ENCODE measurements at places on chromosomes 3 and 15.

DNA sequence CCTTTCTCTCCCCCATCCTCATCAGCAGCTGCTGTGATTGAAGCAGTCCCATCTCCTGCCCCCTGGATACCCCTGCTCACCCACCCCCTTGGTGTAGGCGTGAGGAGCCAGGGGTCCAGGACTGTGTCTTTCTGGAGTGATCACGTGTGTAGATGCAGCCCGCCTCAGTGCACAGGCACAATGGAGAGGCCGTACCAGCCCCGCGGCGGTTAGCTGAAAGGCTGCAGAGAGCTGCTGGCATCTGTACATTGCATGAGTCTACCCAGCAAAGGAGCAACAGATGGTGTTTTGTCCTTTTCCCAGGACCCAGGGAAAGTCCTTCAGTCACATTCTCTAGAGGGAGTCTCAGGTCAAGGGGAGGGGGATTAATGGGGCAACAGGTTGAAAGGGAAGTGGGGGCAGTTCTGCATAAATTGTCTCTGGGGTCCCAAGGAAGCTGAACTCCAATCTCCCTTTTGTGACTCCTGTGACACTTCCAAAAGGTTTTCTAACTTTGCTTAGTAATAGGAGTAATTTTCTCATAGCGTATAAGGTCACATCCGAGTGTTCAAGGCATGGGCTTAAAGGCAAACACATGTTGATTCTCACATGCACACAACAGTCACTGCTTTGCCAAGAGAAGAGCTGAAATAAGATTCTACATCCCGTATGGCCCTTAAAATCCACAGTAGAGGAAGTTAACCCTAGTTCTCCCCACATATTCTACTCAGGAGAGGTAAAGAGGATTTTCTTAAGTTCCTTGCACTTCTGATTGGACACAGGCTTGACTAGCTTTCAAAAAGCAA lies 7.1 kb downstream of the CSPG5 start:
- no peak for DNase-seq

GRCh38 chr3:141116721-141117120 lies 65.6 kb downstream of the SPSB4 start:
- no peak for DNase-seq

DNA sequence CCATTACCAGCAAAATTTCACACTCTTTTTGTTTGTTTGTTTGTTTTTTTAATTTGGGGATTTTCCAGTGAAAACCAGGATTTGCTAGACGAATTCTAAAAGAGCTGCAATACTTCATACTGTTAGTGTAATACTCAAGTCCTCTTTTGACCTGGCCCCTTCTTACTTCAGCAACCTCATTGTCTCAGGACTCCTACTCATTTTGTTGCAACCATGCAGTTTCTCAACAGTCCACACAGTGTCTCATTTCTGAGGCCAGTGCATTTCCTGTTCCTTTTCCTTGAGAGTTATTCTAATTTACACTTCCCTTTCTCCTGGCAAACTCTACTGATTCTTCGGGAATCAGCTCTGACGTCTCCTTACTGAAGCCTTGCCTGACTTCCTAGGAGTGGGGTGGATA lies 35.6 kb downstream of the NSUN3 start:
- peak; percentile 53 for DNase-seq

GRCh38 chr3:20079621-20080020 lies 39.4 kb downstream of the KAT2B start:
- DNase-seq, result no peak

- DNase-seq, result peak; percentile 42
Observed at GRCh38 chr3:8416965-8417364, 84.7 kb upstream of the LMCD1 start.

DNA sequence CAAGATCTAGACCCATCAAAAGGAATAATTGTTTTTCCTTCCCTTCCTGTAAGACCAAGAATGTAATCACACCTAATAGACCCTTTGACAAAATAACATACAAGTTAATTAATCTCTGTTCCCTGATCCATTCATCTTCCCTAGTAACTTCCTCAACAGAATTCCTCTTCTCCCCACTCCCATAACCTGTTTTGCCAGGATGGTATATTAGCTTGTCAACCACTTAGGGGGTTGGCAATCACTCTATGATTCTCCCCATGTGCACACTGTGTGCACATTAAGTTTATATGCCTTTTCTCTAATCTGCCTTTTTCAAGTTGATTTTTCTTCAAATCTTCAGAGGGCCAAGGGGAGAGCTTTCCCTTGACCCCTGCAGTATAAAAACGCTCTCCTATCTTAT lies 2.7 kb upstream of the ATP11B start:
- DNase-seq, result no peak

- DNase-seq, result no peak
Observed at GRCh38 chr3:16378920-16379319, 113.9 kb downstream of the OXNAD1 start.

DNA sequence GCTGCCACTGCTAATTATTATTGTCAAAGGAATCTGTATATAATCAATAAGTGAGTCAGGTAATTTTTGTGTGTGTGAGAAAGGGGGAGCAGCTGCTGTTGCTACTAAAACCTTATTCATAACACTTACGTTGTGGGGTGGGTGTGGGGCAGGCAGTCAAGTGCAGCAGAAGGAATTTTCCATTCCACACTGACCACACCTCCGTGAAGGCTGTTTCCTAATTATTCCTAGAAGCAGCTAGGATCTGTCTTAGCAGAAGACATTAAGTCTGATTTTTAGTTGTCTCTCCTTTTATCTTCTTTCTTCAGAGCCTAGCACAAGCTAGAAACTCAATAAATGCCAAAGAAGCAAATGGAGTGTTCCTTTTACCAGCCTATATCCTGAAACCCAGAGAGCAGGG lies 4.0 kb upstream of the U2SURP start:
- DNase-seq, result no peak

GRCh38 chr3:11591391-11592282 lies 52.1 kb downstream of the VGLL4 start:
- no peak for DNase-seq

DNA sequence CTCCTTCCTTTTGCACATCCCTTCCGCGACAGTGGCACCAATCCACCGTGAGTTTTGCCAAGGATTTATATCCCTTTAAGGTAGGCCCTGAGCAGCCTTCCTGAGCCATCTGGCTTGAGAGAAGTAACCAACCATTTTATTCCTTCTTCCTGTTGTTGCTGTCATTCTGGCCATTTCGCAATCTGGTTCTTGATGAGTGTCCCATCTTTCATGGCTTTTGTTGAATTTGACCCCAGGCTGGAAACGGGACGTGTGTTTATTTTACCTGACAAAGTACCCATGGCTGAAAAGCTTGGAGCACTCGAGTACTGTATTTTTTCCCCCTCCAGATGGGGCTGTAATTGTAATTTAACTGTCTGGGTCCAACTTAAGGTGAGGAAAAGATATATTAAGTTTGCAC lies 173.4 kb downstream of the WNT5A start:
- DNase-seq, result no peak

- no peak for DNase-seq
Observed at GRCh38 chr15:29945943-29946596, 123.8 kb upstream of the TJP1 start.

- DNase-seq, result no peak
Observed at GRCh38 chr3:179697736-179698332, 45.0 kb downstream of the USP13 start.

DNA sequence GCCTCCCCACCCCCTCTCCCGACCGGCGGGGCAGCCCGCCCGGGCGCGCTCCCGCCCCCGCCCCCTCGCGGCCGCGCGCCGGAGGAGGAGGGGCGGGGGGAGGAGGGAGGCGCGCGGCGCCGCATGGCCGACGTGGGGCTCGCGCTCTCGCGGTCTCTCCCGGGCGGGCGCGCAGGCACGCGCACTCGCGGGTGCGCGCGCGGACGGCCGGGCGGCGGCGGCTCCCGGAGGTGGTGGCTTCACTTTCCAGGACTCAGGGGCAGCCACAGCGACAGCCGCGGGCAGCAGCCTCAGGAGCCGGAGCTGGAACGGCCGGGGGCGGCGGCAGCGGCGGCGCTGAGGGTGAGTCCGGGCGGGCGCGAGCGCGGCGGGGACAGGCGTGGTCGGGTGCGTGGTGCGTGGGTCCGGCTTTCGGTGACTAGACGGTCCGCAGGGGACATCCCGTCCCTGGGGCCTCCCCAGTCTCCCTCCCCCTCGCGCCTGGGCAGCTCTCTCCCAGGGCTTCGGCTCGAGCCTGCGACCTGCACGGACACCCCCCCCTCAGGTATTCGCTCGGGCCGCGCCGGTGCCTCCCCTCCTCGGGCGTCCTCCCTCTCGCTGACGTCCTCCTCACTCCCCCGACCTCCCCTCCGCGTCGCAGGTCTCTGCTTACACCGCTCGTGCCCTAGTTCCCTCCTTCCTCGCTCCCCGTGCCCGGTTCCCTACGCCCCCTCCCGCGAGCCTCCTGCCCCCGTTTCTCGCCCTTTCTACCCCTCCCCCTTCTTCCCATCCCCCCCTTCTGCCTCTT lies at the start of gene UBE2E2:
UBE2E2 (plus strand) TSS at position 407 of the 787 bp plus-strand sequence.
- peak; percentile 70 for DNase-seq

DNA sequence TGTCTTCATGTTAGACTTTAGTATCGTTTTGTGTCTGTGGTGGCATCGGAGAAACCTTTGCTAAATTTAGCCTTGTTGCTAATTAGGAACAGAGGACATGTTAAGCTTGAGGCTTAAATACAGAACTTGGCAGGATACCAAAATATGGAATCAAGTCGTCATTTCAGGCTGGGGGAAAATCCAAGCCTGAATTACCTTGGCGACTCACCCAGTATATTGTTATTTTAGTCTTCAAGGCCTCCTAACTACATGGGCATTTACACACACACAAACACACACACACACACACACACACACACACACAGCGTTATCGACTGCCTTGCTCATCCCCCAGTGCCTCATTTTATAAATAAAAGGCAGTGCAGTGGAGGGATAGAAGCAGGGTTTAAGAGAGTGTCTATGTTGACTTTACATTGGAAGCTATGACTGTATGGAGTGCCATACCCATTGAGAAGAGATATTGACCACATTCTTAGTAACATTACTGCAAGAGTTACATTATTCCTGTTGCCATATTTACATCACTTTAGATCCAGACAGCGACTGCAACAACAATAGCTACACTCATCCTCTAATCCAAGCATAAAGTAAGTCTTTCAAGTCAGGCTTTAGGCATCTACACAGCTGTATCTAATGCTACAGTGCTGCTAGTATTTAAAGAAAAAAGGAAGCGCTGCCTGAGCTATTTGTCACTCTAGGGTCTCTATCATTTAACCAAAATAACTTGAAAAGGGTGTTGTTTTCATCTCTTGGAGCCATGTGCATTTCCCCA lies 210.8 kb upstream of the SEMA6D start:
- no peak for DNase-seq

DNA sequence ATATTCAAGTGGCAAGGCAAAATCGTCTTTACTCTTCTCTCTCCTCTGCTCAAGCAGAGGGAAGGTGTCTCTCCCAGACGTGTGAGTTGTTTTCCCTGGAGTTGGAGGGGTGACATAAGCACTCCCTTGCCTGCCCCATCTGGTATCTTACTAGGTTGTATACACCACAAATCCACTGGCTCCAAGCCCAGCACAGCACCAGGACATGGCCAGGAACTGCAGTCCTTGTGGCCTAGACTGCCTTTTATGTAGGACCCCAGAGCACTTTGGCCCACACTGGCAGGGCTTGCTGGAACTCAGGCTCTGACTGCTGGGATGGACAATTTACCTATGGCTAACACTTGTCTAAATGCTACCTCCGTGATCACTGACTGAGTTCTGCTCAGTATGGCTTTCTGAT lies 34.0 kb downstream of the DZIP3 start:
- DNase-seq, result no peak

GRCh38 chr3:46231323-46231722 lies 10.9 kb upstream of the CCR3 start:
- no peak for DNase-seq

GRCh38 chr3:119582178-119582577 lies 2.9 kb downstream of the ADPRH start:
- no peak for DNase-seq

- DNase-seq, result no peak
Observed at GRCh38 chr3:196976941-196977340, 8.3 kb upstream of the PIGZ start.

GRCh38 chr3:52232279-52233107 lies 6.5 kb downstream of the TWF2 start:
- no peak for DNase-seq

GRCh38 chr3:121819236-121819635 lies 15.6 kb downstream of the IQCB1 start:
- no peak for DNase-seq

DNA sequence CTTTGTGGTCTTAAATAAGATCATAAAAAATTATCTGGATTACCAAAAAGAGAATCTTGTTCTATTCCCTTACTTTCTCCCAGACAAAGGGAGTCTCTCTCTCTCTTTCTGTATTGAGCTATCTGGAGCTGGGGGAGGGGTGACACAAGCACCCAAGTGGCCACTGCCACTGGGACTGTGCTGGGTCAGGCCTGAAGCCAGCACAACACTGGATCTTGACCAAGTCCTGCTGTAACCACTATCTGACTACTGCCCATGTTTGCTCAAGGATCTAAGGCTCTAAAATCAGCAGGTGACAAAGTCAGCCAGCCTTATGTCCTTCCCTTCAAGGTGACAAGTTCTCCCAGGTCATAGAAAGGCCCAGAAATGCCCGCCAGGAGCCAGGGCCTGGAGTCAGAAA lies 75.0 kb upstream of the SPATA16 start:
- DNase-seq, result no peak

GRCh38 chr15:33915571-33916407 lies 52.5 kb upstream of the CHRM5 start:
- peak; percentile 45 for DNase-seq

- DNase-seq, result no peak
Observed at GRCh38 chr15:60804986-60805949, 326.3 kb upstream of the ICE2 start.

- DNase-seq, result no peak
Observed at GRCh38 chr3:33211444-33211843, 7.2 kb downstream of the SUSD5 start.

GRCh38 chr3:126752303-126753190 lies 48.5 kb downstream of the CHCHD6 start:
- peak; percentile 78 for DNase-seq

GRCh38 chr3:144229953-144230352 lies 258.3 kb downstream of the DIPK2A start:
- no peak for DNase-seq

DNA sequence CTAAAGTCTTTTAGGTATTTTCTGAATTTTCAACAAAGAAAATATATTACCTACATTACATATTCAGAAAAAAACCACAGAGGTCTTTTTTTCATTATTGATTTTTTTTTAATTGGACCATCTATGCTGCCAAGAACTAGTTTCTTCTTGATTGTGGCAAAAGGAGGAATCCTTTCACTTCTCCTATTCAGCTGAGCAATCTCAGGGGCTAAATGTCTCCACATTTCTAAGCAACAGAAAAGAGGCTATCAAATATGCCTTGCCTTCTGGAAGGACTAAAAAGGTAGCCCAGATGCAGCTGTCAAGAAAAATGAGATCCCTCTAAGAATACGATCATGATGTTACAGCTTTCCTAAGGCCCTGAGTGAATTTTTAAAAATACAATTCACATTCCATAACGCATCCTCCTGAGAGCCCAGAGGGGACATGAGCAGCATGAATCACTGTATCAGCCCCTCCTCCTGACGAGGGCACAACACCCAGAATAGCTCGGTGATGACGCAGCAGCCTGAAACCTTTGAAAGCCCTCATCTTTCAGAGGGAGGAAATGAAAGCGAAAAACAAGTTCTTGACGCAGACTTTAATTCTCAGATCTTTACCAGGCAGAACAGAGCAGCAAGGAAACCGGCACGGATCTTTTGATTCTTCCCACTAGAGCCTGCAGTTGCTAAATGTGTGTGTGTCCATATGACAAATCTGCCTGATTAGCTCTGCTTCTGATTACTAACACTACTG lies 24.6 kb downstream of the RUBCN start:
- DNase-seq, result peak; percentile 88

GRCh38 chr3:105323274-105323599 lies 43.5 kb upstream of the ALCAM start:
- no peak for DNase-seq

GRCh38 chr15:31344823-31345605 lies 18.4 kb downstream of the KLF13 start:
- DNase-seq, result peak; percentile 45

Data from hematopoietic multipotent progenitor cell treated with erythropoietin and hydrocortisone succinate and interleukin-3 and kit ligand, for 4 days (in vitro differentiated cells).